Tibial nerve (tissue), 4 donors: ENCODE measurements at places on chromosomes 1 and 21. TPM values are rescaled to one million over a fixed set of nuclear protein-coding genes. Genes with fewer than 3 reads are reported as not detected.
A peak's percentile ranks its signal among the peaks of the same experiment; 100 is the strongest.

- no peak for DNase-seq
Measured at GRCh38 chr1:31248276-31248675, 8.6 kb upstream of the NKAIN1 start.

DNA sequence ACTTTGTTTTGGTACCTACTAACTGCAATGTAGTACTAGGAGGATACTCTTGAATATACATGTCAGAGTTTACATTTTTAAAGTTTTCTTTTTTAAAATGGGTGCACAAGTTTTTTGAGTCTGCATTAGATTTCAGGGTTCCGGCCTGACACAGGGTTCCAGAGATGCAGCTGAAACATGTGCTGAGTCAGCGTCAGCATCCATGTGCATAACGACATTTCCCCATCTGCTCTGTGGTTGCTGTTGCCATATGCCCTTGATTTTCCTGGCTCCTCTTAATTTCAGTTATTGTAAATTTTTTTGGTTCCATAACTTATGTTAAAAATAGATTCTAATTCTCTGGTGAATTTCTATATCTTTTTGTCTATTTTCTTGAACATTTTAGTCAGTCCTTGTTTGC is 12.3 kb upstream of the METTL13 start:
- no peak for DNase-seq

DNA sequence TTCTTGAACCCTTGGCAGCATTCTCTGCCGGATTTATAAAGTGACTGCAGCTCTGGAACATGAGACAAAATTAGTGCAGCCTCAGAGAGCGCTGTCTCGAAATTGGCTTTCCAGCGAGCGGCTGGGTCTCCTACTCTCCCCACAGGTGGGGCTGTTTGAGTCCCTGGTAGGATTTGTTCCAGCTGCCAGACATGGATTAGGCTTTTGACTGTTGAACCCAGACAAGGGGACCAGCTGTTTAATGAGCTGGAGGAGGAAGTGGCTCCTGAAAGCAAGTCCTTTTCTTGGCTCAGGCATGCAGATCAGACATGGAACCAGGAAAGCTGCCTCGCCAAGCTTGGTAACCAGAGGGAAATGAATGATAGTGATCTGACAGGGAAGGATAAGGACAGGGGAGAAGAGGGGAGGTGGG is 69.6 kb downstream of the UBIAD1 start:
- DNase-seq: no peak

- no peak for DNase-seq
Measured at GRCh38 chr1:177897281-177897997, 72.4 kb downstream of the SEC16B start.

DNA sequence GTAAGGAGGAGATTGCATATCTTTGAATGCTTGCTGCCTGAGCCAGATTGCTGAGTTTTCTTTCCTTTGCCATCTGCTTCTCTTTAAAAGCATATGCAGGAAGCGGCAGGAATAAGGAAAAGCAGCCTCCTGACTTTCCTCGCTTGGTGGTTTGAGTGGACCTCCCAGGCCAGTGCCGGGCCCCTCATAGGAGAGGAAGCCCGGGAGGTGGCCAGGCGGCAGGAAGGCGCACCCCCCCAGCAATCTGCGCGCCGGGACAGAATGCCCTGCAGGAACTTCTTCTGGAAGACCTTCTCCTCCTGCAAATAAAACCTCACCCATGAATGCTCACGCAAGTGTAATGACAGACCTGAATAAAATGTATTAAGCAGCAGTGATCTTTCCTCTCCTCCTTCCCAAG is 1.5 kb downstream of the CORT start:
- DNase-seq: no peak

DNA sequence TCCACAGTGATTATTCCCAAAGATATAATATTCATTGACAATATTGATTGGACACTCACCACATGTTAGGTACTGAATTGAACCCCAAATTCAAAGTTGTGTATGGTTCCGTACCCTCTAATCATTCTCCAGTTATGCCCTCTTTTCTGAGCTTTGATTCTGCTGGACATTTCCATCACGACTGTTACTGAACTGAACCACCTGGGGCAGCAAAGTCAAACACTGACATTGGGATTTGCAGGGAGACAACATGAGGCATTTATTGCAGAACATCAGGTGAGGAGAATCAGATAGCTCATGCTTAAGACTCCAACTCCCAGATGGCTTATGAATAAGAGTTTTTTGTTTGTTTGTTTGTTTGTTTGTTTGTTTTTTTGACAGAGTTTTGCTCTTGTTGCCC is 420.9 kb downstream of the DISC1 start:
- DNase-seq: no peak

DNA sequence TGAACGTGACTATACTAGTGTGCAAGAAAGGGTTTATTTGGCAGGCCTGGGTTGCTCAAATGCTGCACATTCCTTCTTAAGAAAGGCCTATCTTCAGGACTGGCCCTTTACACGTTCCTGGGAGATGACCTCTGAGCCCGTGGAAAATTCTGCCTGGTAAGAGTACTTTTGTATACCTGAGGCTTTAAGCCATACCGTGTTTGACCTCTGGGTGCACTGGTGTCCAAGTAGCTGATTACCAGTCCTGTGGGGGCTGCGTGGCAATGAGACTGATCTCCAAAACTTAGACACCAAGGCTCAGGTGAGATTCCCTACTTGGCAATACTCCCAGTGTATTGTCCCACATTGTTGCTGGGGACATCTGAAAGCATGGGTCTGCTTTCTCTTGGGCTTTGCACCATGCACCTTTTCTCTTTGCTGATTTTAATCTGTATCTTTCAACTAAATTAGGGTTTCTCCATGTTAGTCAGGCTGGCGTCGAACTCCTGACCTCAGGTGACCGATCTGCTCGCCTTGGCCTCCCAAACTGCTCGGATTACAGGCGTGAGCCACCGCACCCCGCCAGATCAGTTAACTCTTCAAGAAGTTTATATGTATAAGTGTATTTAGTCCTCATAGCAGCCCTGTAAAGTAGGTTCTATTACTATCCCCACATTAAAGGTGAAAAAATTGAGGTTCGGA is 44.5 kb downstream of the TRIM33 start:
- DNase-seq: no peak

GRCh38 chr1:37656026-37656425 is 21.3 kb upstream of the RSPO1 start:
- DNase-seq: no peak

DNA sequence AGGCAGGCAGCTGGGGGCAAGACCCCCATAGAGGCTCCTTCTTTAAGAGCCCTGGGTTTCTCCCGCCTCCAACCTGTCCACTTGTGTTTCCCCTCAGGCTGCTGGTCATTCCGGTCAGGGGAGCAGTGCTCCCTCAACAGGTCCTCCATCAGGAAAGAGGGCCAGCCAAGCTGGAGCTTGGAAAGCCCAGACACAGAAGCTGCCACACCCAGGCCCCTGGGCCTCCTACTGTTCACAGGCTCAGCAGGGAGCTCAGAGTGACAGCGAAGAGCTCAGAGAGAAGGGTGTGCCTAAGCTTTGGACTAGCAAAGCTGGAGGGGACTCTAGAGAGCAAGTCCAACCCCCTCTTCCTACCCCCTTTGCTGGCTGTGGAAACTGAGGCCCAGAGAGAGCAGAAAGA is 10.3 kb upstream of the CDCP2 start:
- no peak for DNase-seq

GRCh38 chr1:89739844-89740216 is 81.0 kb upstream of the LRRC8D start:
- DNase-seq: no peak

DNA sequence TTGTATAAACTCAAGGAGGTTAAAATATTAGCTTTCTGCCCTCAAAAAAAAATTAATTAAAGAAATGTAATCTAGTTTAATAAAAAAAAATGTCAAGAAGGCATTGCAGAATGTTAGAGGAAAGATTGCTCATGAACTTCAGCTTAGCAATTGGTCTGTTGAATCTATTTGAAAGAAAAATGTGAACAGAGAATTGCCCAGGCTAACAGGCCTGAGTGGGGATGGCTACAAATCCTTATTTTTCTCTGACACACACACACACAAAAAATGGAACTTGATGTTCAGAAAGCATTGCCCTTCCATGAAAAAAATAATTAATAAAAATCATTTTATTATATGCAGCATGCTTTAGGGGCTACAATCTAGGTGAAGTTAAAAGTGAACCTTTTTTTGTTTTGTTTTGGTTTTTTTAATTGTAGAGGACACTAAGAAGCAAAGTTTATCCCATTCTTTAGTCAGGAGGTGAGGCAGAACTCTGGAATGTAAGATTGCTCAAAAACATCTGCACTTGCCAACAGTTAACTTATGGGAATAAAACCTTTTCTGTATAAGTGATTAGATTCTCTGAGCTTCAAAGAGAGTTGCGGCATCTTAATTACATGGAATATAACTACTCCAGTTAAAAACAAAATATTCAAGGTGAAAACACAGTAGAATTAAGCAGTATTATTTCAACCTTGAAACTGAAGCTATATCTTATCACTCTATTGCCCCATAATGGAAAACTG is 658.5 kb upstream of the ADGRL2 start:
- no peak for DNase-seq

DNA sequence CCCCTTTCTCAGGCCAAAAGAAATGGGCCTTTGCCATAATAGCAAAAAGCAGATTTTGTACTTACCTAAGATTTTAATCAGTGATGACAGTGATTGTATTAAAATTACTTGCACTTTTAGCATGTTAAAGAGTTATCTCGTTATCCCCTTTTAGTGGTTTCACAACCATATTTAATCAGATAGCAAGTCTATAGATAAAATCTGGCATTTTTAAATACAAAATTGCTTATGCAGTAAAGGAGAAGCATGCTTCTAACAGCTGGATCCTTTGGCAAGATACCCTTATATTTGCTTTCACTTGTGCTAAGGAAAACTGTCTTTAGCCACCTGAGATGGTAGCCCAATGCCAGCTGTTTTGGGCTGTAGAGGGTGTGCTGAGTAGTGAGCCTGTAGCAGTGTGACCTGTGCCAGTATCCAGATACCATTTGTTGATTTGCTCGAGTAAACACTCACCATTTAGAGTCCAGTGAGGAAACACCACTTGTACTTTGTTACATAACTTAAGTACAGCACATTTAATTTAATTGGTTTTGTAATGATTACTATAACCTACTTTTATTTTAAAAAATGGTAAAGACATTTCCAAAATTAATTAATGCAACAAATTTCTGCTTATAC is 314.4 kb upstream of the ZP4 start:
- DNase-seq: no peak

- DNase-seq: no peak
Measured at GRCh38 chr1:116203181-116203723, 92.1 kb downstream of the MAB21L3 start.

DNA sequence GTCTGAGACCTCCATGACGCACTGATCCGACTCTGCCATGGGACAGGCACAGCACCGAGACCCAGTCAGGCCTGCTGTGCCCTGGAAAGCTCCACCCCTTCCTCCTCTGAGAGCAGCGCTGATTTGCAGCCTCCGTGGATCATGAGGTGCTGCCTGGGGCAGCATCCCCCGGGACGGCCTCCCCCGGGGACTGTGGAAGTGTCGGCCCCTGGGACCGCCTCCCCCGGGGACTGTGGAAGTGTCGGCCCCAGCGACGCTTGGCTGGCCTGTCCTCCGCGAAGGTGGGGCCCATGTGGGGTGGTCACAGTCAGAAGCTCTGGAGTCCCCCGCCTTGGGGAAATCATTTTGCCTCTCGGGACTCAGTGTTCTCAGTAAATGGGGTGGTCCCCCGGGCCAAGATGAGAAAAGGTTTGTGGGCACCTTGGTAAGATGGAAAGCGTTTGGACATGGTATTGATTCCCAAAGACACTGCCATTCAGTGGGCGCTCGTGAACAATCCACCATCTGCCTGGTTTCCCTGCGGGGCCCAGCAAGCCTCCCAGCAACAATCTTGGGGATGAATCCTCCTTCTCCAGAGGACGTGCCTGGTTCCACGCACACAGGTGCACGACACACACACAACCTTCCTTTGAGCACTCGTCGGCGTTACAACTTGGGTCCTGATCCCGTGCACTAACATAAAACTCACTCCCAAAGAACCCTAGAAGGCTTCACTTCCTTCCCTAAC is 3.0 kb downstream of the TFF2 start:
- no peak for DNase-seq

DNA sequence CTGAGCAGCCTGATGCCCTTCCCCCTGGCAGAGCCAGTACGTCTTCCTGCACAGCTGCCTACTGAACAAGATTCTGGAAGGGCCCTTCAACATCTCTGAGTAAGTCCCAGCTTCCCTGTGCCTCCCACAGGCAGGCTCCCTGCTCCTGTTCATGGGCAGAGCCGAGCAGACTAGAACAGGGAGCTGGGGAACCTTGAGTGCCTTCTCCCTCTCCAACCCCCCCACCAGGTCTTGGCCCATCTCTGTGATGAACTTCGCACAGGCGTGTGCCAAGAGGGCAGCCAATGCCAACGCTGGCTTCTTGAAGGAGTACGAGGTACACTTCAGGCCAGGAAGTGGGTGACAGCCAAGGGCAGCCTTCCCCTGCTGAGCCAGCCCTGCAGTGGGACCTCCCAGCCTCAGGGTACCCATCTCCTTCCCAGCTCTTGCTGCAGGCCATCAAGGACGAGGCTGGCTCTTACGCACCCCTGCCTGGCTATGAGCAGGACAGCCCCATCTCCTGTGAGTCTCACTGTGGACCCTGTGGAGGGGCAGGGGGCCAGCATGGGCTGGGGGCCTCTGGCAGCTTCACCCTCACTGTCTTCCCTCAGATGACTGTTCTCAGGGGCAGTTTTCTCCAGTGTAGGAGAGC is 6.4 kb upstream of the LGR6 start:
- no peak for DNase-seq

- DNase-seq: no peak
Measured at GRCh38 chr1:181251713-181252075, 163.2 kb downstream of the IER5 start.

DNA sequence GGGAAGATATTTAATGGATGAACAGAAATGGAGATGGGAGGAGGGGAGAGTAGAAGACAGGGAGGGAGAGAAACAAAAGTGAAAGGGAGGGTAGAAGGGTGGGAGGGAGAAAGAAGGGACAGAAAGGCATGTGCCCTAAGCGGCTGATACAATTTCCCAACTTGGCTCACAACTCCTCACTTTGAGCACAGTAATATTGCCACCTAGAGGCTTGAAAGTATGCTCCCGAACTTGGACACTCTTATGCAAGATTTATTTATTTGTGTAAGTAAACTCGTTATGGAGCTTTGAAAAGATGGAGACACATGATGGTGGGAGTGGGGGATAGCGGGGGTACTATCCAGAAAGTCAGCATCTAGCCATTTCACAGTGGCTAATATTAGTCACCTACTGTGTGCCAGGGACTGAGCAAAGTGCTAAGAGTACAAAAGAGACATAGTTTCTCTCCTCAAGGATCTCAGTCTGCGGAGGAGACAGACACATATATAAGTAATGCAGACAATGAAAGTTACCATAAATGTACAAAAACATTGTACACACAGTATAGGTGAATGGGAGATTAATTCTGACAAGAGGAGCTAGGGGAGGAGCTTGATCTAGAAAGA is 189.7 kb downstream of the SEC16B start:
- peak; percentile 30 for DNase-seq

- no peak for DNase-seq
Measured at GRCh38 chr1:22473952-22474351, 22.3 kb downstream of the ZBTB40 start.

CASQ1 gene
- total RNA-seq: 1.7 TPM

C1orf185 gene
- total RNA-seq: not detected

PLA2G2A gene
- 360 TPM for total RNA-seq

TFF2 gene
- total RNA-seq: not detected

C1orf167 gene
- 5.1 TPM for total RNA-seq
